Smooth muscle cell of the pulmonary artery (primary cell): ENCODE measurements at places on chromosomes 3 and 15. TPM values are rescaled to one million over a fixed set of nuclear protein-coding genes. Genes with fewer than 3 reads are reported as not detected.

Gene RBM5
- 120 and 131 TPM in 2 replicates for total RNA-seq

Gene SERINC4
- total RNA-seq, result not detected in 2 replicates

Gene ABHD2
- 72.3 and 83.0 TPM in 2 replicates for total RNA-seq

Gene EFL1
- total RNA-seq, result 28.0 and 30.2 TPM in 2 replicates
